Liver (tissue), 10 donors: ENCODE measurements at places on chromosomes 16 and 17. TPM values are rescaled to one million over a fixed set of nuclear protein-coding genes. Genes with fewer than 3 reads are reported as not detected.

DNA sequence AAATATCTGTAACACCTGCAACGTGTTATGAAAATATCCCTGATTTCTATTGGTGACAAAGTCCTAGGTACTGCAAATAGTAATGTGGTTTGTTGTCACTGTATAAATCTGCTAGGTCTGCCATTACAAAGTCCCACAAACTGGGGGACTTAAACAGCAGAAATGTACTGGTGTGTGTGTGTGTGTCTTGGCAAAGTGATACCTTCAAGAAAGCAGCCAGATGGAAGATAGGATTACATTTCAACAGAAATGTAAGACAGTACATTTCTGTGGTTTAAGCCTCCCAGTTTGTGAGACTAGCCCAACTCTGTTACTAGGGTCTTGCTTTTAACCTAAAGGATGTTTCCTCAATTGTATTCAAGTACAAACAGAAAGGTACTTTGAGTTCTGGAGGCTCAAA is 531.7 kb downstream of the NPIPA7 start:
- H3K27ac ChIP-seq, result no peak overlapping the region
- no peaks in the 10 kb centered on the region for H3K27me3 ChIP-seq
- DNase-seq, result no peak
- H3K36me3 ChIP-seq, result no peaks in the 10 kb centered on the region

DNA sequence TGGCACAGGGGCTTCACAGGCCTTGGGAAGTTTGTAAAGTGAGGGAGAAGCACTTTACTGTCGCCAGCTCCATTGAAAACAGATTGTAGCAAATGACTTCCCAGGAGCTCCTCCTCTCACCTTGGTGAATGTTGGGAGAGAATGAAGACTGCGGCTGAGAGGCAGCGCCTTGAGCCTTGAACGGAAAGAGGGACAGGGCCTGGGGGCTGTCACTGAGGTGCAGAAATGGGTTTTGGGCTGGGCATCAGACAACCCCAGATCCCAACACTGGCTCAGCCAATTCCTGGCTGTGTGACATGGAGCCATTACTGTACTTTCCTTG is 603 bp upstream of the MRTFB start:
- H3K4me1 ChIP-seq, result peaks cover 3% of the 10 kb centered on the region
- peak overlapping the region; percentile 88 for H3K4me3 ChIP-seq
- no peaks in the 10 kb centered on the region for H3K36me3 ChIP-seq
- no peak for DNase-seq

DNA sequence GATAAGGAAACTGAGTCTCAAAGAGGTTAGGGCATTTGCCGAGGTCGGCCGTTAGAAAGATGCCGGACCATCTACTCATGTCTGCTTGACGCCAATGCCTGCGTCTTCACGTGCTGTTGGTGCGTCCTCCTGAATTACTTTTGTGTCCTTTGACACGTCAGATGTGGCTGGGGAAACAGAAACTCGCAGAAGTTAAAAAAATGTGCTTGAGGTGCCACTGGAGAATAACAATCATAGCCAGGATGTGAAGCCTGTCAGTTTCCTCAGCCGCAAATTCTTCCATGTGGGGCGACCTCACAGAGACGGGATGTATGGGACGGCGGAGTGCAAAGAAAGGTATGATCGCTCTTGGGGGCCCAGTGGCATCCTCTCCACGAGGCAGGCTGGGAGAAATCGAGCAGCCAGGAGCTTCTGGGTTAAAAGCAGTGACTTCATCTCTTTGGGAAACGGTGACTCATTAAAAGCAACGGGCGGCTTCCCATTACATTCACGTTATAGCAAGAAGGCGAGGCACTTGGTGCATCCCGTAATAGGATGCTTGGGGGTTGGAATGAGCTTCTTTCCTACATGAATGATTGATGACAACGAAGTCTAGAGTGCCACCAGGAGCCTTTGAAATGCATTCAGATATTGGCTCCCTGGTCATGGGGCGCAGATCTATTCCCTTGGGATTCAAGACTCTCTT is 67.8 kb downstream of the BMERB1 start:
- H3K27me3 ChIP-seq, result no peaks in the 10 kb centered on the region
- H3K4me1 ChIP-seq, result peaks cover 7% of the 10 kb centered on the region
- H3K27ac ChIP-seq, result no peak overlapping the region
- no peaks in the 10 kb centered on the region for H3K36me3 ChIP-seq
- no peak overlapping the region for H3K4me3 ChIP-seq

GRCh38 chr16:57842601-57843000 is 40.3 kb upstream of the KIFC3 start:
- no peak overlapping the region for H3K4me3 ChIP-seq
- no peaks in the 10 kb centered on the region for H3K36me3 ChIP-seq
- H3K4me1 ChIP-seq, result peaks cover 9% of the 10 kb centered on the region

DNA sequence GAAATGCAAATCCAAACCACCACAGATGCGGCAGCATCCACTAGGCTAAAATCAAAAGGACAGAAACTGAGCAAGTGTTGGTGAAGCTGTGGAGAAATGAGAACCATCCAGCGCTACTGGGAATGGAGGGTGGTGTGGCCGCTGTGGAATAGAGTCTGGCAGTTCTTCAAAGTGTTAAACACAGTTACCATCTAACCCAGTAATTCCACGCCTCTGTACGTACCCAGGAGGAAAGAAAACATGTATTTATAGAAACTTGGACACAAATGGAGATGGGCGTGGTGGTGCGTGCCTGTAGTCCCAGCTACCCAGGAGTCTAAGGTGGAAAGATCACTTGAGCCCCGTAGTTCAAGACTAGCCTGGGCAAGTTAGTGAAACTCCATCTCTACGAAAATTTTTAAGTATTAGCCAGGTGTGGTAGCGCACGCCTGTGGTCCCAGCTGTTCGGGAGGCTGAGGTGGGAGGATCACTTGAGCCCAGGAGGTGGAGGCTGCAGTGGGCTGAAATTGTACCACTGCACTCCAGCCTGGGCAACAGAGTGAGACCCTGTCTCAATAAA is 11.6 kb downstream of the SLC25A10 start:
- no peak overlapping the region for H3K4me3 ChIP-seq
- DNase-seq, result no peak
- peaks cover 59% of the 10 kb centered on the region for H3K4me1 ChIP-seq
- H3K27me3 ChIP-seq, result no peaks in the 10 kb centered on the region

DNA sequence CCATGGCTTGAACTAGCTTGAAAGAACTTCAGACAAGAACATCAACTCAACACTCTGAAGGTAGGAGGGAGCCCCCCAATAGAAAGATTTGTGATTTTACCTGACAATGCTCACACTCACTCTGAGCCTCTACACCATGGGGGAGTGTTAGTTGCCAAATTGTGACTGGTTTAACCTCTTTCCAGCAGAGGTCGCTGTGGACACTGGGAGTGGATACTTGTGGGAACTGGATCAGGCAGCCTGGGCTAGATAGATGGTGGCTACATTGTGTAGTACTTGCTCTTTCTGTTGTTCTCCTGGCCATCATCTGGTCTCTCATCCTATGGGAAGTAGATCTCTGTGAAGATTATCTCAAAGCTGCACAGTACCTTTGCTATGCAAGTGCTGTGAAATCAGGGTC is 2.9 kb downstream of the SMPD3 start:
- DNase-seq, result peak; percentile 50
- no peaks in the 10 kb centered on the region for H3K27me3 ChIP-seq
- H3K4me3 ChIP-seq, result no peak overlapping the region

DNA sequence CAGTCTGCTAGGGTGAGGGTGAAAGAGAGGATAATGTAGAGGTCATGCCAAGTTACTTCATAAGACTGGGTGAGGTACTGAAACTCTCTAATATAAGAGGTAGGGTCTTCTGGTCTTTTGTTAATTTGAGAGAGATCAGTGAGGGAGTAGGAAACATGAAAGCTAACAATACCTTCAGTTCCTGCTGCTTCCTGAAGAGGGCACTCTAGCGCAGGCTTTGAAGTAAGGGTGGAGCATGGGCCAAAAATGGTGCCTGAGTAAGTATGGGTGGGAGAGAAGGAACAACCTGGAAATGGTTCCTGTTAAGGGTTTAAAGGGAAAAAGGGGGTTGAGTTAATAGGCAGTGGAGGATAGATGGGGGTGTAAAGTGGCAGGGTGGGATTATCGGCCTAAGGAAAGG is 2449.5 kb downstream of the TP53TG3F start:
- H3K27ac ChIP-seq, result no peak overlapping the region
- no peaks in the 10 kb centered on the region for H3K4me1 ChIP-seq
- no peak for DNase-seq
- no peaks in the 10 kb centered on the region for H3K36me3 ChIP-seq
- no peaks in the 10 kb centered on the region for H3K27me3 ChIP-seq

DNA sequence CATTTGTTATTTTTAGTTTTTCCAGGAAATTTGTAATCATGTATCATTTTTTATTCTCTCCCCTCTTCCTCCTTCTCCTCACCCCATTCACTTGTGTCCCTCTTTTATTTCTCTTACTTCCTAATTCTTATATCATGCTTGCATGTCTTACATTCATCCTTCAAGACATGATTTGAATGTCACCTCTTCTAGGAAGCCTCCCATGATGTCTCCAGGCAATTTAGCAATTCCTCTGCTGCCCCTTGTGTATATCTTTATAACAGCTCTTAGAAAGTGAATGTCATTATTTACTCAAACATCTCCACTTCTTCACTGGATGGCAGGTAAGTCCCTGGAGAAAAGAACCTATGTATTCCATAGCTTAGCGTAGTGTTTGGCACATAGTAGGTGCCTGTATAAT is 7.8 kb downstream of the HNF1B start:
- H3K36me3 ChIP-seq, result peaks cover 4% of the 10 kb centered on the region
- DNase-seq, result no peak
- H3K4me3 ChIP-seq, result no peak overlapping the region
- no peak overlapping the region for H3K27ac ChIP-seq
- H3K27me3 ChIP-seq, result no peaks in the 10 kb centered on the region
- H3K4me1 ChIP-seq, result no peaks in the 10 kb centered on the region

DNA sequence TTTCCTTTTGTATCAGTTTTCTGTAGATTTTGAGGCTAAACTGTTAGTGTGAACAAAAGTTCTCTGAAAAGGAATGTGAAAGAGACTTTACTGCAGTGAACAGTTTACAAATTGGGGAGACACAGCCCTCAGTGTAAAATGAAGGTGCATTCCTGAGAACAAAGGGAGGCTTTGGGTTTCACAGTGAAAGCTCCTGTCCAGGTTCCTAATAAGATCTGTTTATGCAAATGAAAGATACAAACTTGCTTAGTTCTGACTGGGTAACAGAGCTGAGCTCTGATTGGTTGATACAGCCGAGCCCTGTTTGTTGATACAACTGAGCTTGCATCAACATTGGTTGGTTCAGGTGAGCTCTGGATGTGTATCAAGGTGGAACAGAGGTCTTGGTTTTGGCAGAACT is 8.3 kb upstream of the CDRT15 start:
- H3K4me3 ChIP-seq, result no peak overlapping the region
- no peak overlapping the region for H3K27ac ChIP-seq
- DNase-seq, result no peak
- H3K36me3 ChIP-seq, result no peaks in the 10 kb centered on the region
- no peaks in the 10 kb centered on the region for H3K4me1 ChIP-seq

- H3K4me1 ChIP-seq, result peaks cover 23% of the 10 kb centered on the region
- DNase-seq, result peak; percentile 67
- H3K4me3 ChIP-seq, result no peak overlapping the region
Measured at GRCh38 chr17:62109378-62109902, 44.4 kb upstream of the MED13 start.

GRCh38 chr17:2018716-2019510 is 6.2 kb downstream of the RTN4RL1 start:
- peaks cover 12% of the 10 kb centered on the region for H3K4me1 ChIP-seq
- no peaks in the 10 kb centered on the region for H3K36me3 ChIP-seq
- H3K27ac ChIP-seq, result no peak overlapping the region
- H3K4me3 ChIP-seq, result no peak overlapping the region

DNA sequence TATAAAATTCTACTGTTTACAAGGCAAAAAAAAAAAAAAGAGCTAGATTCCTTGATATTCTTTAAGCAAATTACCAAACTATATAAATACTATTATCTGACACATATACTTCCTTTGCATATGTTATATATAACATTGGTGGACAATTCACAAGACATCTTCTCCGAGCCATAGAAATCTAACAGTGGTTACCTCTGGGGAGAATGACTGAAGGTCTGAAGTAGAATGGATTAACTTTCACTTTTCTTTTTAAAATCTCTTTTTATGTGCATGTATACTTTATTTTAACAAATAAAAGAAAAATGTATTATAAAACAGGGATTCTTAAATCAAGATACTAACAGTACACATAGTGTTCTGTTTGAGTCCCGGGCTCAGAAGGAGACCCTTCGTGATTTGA is 131.0 kb downstream of the MRTFB start:
- H3K4me3 ChIP-seq, result peak overlapping the region; percentile 45
- DNase-seq, result no peak
- H3K4me1 ChIP-seq, result no peaks in the 10 kb centered on the region
- H3K27me3 ChIP-seq, result no peaks in the 10 kb centered on the region
- peak overlapping the region; percentile 55 for H3K27ac ChIP-seq
- H3K36me3 ChIP-seq, result no peaks in the 10 kb centered on the region

DNA sequence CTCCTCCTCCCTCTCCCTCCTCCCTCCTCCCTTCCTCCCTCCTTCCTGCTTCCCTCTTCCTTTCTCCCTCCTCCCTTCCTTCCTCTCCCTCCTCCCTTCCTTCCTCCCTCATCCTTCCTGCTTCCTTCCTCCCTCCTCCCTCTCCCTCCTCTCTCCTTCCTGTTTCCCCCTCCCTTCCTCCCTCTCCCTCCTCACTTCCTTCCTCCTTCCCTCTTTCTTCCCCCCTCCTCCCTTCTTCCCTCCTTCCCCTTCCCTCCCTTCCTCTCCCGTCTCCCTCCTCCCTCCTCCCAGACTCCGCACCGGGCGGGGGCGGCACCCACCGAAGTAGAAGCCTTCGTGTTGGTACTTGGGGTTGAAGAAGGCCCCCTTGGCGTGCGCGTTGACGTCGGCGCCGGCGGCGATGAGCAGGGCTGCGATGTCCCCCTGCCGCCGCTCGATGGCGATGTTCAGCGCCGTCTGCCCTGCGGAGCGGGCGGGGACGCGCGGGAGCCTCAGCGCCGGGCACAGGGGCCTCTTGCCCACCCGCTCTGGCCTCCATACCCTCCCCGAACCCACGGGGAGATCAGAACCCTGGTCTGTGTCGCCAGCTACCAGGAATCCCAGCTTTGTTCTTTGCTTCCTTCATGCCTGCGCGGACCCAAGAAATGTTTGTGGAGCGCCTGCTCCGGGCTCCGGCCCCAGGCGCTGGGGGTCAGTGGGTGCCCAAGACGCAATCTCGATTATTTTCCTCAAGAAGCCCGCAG is 22.2 kb downstream of the TRPV3 start:
- H3K27ac ChIP-seq, result no peak overlapping the region
- no peak overlapping the region for H3K4me3 ChIP-seq
- H3K27me3 ChIP-seq, result no peaks in the 10 kb centered on the region
- peak; percentile 47 for DNase-seq
- no peaks in the 10 kb centered on the region for H3K36me3 ChIP-seq

GRCh38 chr17:32266051-32266388 is 388 bp downstream of the RHBDL3 start:
- no peak for DNase-seq
- peak overlapping the region; percentile 58 for H3K4me3 ChIP-seq
- no peaks in the 10 kb centered on the region for H3K27me3 ChIP-seq
- H3K4me1 ChIP-seq, result peaks cover 16% of the 10 kb centered on the region
- no peak overlapping the region for H3K27ac ChIP-seq

- no peaks in the 10 kb centered on the region for H3K36me3 ChIP-seq
- no peak overlapping the region for H3K4me3 ChIP-seq
- no peaks in the 10 kb centered on the region for H3K4me1 ChIP-seq
- DNase-seq, result no peak
- no peak overlapping the region for H3K27ac ChIP-seq
Measured at GRCh38 chr16:22874394-22874793, 60.4 kb downstream of the HS3ST2 start.

Gene DEXI
- 57.2 TPM for polyA plus RNA-seq

Gene MMP25
- 1.3 TPM for polyA plus RNA-seq

Gene MYL4
- polyA plus RNA-seq, result 0.19 TPM

Gene CDRT15
- not detected for polyA plus RNA-seq

Gene SAMD14
- polyA plus RNA-seq, result 0.67 TPM

Gene MRPL38
- 57.1 TPM for polyA plus RNA-seq

Gene OXLD1
- 22.8 TPM for polyA plus RNA-seq

Gene KRTAP1-5
- not detected for polyA plus RNA-seq

Gene MPP3
- polyA plus RNA-seq, result 0.82 TPM

Gene SLFN11
- polyA plus RNA-seq, result 2.3 TPM
